ENCODE measurements at places on chromosomes 1 and 21.
A peak's percentile ranks its signal among the peaks of the same experiment; 100 is the strongest.

DNA sequence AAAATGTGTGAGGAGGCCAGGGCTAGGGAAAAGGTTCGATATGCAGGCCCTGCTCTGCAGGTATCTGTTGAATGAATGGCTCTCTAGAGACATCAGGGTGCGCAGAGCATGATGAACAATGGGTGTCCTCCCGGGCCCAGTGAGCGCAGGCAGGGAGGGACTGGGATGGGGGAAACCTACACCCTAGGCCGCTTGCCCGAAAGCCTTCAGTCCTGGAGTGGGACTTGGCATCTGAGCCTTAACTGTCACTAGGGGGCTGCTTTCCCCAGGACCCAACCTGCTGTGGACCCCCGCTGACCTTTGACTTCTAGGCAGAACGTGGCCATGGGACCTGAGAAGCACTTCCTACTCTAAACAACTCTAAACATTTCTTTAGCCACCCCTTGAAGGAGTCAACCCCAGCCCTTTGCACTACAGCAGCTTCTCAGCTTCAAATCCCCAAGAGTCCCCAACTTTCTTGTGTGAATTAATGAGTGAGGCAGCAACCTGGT, 444 bp upstream of the MAP3K6 start:
- DNase-seq, result no peak

GRCh38 chr1:89523572-89524368, 859 bp upstream of the LRRC8B start:
- peak; percentile 10 for DNase-seq

GRCh38 chr1:151704246-151704645, 12.4 kb downstream of the CELF3 start:
- no peak for DNase-seq

DNA sequence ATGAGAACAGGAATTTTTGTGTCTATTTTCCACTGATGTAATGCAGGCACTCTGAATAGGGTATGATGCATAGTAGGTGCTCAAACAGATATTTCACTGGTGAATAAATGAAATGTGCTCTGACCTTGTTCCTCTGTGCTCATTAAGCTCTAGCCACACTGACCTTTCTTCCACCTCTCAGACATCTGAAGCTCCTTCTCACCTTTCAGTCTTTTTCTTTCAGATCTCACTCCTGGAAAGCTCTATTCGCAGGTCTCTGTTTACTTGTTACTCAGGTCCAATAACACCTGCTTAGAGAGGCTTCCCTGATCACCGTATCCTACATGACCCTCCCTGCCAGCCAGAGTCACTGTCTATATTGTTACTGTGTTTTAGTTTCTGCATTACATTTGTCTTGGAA, 59.2 kb upstream of the IVNS1ABP start:
- no peak for DNase-seq

- no peak for DNase-seq
These were observed 56.3 kb upstream of the SLC25A33 start for GRCh38 chr1:9482816-9483572.

DNA sequence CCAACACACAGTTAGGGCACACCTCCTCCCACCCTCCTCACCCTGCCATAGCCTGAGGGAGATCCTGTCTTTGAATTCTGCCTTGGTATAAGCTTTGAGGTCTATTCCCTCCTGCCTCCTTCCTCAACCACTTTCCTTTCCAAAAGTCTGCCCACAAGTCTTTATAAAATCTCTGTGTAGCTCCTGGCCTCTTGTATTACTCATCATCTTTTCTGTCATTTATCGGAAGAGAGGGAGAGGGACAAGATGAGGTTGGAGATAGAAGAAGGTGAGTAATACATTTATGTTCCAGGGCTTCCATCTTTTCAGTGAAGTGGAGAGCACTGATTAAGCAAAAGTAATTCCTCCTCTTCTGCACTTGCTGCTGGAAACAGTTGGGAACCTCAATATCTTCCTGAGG, 30.5 kb upstream of the EFCAB14 start:
- DNase-seq, result no peak

- DNase-seq, result no peak
These were observed 61.2 kb downstream of the TCP10L start for GRCh38 chr21:32523988-32524719.

GRCh38 chr21:35244514-35244913, 195.4 kb upstream of the RUNX1 start:
- no peak for DNase-seq

DNA sequence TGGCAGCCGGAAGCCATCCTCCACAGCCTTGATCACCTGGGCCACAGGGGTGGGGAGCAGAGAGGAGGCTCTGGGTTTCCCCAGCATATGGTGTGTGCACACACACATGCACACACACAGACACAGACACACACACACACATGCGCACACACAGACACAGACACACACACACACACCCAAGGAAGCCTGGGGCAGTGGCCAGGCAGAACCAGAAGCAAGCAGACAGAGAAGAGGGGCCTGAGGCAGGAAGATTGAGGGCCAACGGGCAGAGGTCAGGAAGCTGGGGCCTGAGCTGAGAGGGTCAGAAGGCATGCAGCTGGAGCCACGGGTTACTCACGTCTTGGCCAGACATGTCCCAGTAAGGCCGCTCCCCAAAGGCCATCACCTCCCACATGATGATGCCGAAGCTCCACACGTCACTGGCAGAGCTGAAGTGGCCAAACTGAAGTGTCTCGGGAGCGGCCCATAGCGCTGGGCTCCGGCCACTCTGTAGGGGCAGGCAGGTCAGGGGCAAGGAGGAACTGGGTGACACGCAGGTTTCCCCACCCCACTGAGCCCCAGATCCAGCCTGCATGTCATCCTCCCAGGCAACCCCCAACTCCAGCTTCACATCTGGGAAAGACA, 27.4 kb downstream of the CDCA8 start:
- no peak for DNase-seq

DNA sequence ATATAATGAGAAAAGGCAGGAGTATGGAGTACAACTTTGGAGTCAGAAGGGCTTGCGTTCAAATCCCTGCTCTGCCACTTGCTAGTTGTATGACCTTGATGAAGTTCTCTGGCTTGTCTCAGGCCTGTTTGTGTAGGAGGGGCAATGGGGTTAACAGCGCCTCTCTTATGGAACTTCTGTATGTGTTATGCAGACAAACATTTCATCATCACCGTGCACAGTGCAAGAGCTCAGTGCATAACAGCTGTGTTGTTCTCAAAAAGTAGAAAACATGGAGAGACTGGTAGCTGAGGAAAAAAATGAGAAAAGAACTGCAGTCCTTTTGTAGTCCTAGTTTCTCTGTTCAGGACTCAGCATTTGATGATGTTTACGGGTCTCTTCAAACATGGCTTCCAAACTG, 10.4 kb upstream of the ZNF648 start:
- DNase-seq, result no peak

DNA sequence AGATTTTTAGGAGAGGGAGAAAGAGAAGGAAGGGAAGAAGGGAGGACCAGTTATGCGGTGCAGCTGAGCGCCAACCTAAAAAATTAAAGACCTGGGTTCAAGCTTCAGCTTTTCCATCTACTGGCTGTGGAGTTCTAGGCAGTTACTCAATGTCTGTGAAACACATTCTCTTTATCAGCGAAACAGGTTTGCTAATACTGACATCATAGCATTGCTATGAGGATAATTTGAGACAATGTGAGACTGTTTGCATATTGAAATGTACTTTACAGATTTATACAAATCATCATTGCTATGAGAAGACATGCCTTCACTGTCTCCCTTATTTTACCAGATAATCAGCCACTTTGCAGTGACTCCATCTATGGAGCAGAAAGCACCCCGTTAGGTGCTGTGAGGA, 222.9 kb upstream of the SGIP1 start:
- no peak for DNase-seq

GRCh38 chr1:35660581-35661473, 19.5 kb upstream of the PSMB2 start:
- no peak for DNase-seq

GRCh38 chr1:10510520-10511493, 36.1 kb downstream of the PEX14 start:
- DNase-seq, result peak; percentile 64

DNA sequence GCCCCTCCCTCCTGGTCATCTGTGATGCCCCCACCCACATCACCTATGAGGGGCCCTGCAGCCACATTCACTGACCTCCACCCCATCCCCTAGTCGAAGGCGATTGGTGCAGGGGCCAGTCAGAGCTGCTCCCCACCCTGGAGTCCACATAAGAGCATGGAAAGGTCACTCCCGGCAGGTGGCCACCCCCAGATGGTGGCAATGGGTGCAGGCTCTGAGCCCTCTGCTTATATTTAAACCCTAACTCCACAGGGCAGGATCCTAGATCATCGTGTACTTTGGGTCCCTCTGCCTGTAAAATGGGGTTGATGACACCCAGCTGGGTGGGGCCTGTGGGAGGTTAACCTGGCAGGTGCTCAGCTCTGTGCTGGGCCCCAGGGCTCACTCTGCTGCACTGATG, 186.8 kb upstream of the C1orf174 start:
- DNase-seq, result no peak

- no peak for DNase-seq
These were observed 89.9 kb downstream of the UROD start for GRCh38 chr1:45101947-45102346.

GRCh38 chr1:177442584-177442983, 271.8 kb downstream of the BRINP2 start:
- DNase-seq, result no peak

GRCh38 chr1:15213341-15213821, 33.6 kb upstream of the FHAD1 start:
- DNase-seq, result no peak

DNA sequence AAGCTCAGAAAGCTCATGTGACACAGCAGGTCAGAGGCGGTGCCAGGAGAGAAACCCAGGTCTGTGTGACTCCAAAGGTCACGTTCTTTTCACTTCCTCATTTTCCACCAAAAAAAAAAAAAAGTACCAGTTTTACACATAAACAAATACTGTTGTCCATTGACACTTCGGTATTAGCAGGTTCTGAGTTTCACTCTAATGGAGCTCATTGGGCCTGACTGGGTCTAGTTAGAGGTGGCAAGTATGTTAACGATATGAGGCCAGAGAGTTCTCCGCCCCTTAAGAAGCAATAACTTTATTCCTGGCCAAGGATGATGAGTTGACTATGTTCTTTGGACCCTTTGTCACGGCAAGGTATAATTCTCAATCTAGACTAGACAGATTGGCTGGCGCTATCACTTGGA, 30.0 kb upstream of the SDE2 start:
- peak; percentile 47 for DNase-seq

DNA sequence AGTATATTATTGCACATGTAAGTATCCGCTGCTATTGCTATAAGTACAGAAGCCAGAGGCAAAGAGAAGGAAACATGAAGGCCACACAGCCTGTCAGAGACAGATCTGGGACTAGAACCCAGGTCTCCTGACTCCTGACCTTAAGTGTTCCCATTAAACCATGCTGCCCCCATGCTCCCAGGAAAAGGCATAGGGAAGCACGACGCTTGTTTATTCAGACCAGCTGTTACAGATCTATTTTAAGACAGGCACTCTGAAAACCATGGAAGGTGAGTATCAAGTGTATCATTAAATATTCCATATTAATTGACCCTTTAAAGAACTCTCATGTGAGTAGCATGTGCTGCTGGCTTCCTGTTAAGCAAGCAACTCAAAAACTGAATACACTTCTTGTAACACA, 11.4 kb downstream of the VAV3 start:
- DNase-seq, result no peak

DNA sequence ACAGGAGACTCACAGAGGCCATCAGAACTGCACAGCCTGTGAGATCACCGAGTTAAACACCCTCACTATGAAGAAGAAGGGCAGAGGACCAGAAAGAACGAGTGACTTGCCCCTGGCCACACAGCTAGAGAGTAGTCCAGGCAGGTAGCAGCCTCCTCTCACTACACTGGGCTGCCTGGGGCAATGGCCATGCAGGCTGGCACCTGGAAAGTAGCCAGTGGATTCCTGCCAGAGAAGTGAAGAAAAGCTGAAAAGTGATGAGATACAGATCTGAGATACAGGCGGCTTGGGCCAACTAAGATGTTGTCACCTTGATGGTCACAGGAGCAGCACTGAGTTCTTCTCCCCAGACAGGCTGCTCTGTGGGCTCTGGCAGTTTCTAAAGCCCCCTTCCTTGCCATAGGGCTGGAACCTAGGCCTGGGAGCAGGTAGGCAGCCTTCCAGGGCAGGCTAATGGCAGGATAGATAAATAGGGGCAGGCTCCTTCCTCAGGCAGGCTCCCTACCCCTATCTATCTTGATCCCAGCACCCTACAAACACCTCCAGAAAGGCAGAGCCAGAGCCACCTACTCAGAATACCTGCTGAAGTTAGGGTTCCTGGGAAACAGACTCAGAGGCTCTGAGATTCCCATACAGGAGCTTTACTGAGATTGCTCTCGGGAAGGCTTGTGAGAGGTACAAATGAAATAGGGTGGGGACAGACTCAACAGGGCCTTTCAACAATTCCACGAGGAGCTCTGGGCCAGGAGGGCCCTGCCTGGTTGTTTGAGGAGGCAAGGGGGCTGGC, 106.3 kb downstream of the BEND5 start:
- DNase-seq, result no peak

DNA sequence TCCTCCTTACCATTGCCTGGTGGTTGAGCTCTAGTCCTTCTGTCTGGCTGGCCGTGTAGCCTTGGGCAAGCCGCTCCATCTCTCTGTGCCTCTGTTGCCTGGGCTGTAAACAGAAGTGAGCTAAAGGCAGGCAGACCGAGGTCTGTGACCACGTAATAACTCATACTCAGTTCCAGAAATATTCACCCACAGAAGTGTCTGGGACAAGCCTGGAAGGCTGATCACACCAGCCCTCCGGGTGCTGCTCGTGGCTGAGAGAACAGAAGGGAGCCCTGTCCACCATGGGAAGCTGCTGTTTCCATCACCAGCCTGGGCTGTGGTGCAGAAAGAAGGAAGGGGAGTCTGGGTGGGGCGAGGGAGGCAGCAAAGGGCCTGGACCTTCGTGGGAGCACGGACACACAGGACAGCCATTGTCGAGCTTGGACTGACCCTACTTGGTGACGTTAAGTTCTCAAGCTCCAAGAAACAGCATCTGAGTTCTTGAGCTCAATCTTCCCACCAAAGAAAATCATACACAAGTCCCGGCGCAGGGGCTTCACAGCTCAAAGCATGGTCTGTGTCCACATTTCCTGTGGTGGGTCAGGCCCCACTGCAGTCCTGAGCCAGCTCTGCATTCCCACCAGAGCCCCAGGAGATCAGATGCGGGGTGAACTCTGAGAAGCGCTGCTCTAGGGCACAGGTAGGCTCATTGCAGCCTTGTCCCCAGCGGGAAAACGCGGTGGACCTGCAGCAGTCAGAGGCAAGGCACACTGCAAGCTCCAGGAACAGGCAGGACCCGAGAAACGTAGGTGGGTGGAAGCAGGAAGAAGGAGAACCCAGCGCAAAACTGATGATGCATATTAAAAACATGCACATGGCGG, 61.8 kb downstream of the RUNX3 start:
- no peak for DNase-seq
